ENCODE measurements at places on chromosomes 7 and 10. TPM values are rescaled to one million over a fixed set of nuclear protein-coding genes. Genes with fewer than 3 reads are reported as not detected.
A peak's percentile ranks its signal among the peaks of the same experiment; 100 is the strongest.

GRCh38 chr10:122458693-122459092 lies 2.7 kb upstream of the HTRA1 start:
- no peak for DNase-seq

The THSD7A gene
- 0.41 TPM for total RNA-seq

- no peak for DNase-seq
Observed at GRCh38 chr10:97575127-97575668, 2.6 kb downstream of the ANKRD2 start.

The TFR2 gene
- not detected for total RNA-seq

DNA sequence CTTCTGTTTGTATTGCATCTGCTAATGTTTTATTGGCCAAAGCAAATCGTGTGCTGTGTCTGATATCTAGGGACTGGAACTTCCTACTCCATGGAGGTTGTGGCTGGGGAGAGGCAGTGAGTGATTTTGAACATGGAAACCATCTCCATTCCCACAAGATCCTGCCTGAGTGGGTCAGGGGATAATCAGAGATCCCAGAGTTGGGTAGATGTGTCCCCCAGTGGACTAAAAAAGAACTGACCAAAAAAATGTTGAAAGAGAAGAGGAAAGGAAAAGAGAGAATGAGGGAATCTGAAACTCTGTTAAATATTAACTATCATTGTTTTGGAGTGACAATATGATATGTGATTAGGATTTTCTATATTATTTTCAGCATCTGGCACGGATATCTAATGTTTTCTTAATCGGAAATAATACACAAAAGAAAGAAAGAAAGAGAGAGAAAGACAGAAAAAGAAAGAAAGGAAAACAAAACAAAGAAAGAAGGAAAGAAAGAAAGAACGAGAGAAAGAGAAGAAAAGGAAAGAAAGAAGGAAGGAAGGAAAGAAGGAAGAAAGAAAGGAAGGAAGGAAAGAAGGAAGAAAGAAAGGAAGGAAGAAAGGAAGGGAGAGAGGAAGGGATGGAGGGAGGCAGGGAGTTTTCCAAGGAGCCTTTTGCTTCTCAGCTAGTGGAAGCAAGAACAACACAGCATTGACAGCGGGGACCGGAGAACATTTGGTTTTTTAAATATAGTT lies 638.5 kb downstream of the CCSER2 start:
- no peak for DNase-seq

The STN1 gene
- total RNA-seq, result 24.9 TPM

GRCh38 chr10:92757066-92757710 lies 67.4 kb downstream of the HHEX start:
- peak; percentile 90 for DNase-seq

GRCh38 chr10:113228530-113228929 lies 278.5 kb downstream of the TCF7L2 start:
- DNase-seq, result peak; percentile 38

Data from H4 (cell line).